ENCODE measurements at places on chromosomes 2 and 18. TPM values are rescaled to one million over a fixed set of nuclear protein-coding genes. Genes with fewer than 3 reads are reported as not detected.

Gene GPAT2
- total RNA-seq: 21.7 TPM

Gene SLC11A1
- total RNA-seq: under 0.01 TPM

Gene CAPN10
- 15.8 TPM for total RNA-seq

Gene CD8A
- under 0.01 TPM for total RNA-seq

Gene CXCR4
- not detected for total RNA-seq

Gene ANKRD30BL
- total RNA-seq: not detected

Gene ASB18
- not detected for total RNA-seq

Gene DQX1
- total RNA-seq: not detected

Gene MOGAT1
- not detected for total RNA-seq

Gene CD8B2
- not detected for total RNA-seq

Gene ST8SIA3
- total RNA-seq: not detected

Gene C2orf80
- not detected for total RNA-seq

Gene CNTNAP5
- not detected for total RNA-seq

Gene CLEC4F
- not detected for total RNA-seq

Gene GBX2
- total RNA-seq: under 0.01 TPM
